ENCODE measurements at places on chromosomes 6 and 20.

DNA sequence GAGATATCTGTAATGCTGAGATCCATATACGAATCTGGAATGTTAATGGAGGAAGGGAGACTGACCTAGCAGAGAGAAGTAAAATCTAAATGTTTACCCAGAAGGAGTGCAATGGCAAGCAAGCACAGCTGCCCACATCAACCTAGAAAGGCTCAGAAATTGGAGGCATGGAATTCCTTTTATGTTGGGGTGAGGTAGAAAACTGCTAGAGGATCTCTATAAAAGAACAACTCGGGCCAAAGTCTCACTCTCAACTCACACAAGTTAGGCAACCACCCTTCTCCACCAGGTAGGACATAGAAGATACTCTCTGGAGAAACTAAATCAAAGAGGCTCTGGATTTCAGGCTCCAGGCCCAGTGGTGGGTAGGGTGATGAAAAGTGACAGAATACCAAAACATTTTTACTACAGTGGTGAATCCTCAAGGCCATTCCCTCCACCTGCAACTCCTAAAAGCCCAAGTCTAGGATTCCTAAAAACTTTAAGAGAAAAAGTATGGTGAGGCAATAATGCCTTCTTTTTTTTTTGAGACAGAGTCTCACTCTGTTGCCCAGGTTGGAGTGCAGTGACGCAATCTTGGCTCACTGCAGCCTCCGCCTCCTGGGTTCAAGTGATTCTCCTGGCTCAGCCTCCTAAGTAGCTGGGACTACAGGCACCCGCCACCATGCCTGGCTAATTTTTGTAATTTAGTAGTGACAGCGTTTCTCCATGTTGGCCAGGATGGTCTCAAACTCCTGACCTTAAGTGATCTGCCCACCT lies 9.5 kb upstream of the ADGRG6 start:
- no peak for DNase-seq

- DNase-seq, result peak; percentile 12
Observed at GRCh38 chr6:165884813-165885765, 222.0 kb upstream of the PDE10A start.

DNA sequence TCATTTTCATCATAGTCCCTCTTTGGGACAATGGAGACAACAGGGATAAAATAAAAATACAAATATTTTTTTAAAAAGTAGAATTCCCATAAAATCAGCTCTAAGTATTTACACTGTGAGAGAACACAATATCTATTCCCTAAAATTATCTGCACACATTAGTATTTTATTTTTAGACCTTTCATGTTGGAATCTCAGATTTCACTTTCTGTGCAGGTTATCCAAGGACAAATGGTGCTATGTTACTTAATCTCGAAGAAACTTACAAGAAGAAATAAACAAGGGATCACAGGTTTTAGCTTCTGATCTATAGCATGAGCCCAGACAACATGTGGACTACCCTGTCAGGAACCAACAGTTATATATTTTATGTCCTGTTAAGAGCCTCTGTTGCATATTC lies 23.0 kb upstream of the LYRM2 start:
- DNase-seq, result no peak

- DNase-seq, result no peak
Observed at GRCh38 chr6:151807513-151808370, at the start of gene ESR1. TSS of gene ESR1 (plus strand) at chr6:151807682. CDS start at chr6:151807913, 231 bp downstream.

GRCh38 chr20:61126369-61127195 lies 125.5 kb upstream of the CDH4 start:
- no peak for DNase-seq

GRCh38 chr6:148358196-148358785 lies 15.7 kb downstream of the SASH1 start:
- DNase-seq, result no peak

DNA sequence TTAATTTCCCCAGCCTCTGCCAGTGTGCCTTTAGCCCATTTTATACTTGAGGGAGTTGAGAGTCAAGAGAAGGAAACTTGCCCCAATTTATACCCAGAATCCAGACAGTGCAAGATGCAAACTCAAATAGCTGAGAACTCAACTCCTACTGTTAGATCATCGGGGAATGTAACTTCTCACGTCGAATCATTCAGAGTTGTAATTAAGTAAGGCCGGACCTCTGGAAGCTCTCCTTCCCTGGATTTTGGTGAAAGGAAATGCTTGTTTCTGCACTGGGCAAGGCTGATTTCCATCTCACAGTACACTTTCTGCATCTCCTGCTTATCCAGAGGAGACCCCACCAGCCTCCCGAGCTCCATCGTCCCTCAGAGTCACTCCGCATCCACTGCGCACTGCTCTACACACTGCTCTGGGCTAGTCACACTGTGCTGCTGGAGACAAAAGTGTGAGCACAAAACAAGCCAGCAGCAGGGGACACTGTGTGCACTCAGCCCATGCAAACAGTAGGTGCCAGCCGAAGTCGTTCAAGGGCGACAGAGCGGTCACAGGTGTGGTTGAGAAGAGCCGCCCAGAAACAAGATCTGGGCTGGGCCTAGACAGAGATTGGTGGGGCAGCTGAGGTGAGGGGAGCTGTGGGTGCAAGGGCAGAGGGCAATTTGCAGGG lies 150.4 kb upstream of the QKI start:
- no peak for DNase-seq

DNA sequence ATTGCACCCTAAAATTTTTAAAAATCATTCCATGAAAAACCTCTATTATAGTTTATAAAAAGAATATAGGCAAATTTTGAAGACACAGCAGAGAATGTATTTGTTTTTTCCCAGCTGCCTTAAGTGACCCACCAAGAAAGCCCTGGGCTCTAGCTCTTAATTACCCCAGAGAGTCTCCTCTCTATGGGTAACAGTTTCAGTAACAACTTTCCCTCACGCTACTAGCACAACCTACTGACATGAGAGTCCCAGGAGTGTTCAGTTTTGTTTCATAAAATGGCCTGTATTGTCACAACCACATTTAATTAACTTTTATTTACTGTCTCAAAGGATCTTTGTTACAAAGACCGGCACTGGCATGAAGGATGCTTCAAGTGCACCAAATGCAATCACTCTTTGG lies 41.5 kb downstream of the FHL5 start:
- no peak for DNase-seq

- no peak for DNase-seq
Observed at GRCh38 chr6:163757520-163757919, 343.0 kb downstream of the QKI start.

- no peak for DNase-seq
Observed at GRCh38 chr6:135231469-135231844, 50.3 kb downstream of the MYB start.

DNA sequence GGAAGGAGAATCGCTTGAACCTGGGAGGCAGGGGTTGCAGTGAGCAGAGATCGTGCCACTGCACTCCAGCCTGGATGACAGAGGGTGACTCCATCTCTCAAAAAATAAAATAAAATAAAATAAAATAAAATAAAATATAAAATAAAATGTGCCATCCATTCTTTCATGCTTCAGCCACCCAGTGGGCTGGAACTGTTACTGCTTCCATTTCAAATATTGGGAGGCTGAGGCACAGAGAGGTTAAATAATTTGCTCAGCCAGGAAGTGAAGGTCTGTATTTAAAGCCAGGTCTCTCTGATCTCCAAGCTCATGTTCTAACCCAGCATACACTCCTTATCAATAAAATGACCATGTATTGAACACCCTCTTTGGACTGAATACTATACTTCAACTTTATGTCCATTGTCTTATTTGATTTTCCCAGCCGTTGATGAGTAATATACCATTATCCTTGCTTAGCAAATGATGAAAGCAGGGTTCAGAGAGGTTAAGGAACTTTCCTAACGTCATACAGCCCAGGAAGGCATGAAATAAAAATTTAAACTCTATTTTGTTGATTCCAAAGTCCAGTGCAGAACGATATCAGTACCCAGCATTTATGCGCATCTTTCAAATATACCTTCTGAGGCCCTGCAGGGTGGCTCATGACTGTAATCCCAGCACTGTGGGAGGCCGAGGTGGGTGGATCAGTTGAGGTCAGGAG lies 25.8 kb upstream of the SLC9A8 start:
- no peak for DNase-seq

GRCh38 chr6:105560611-105561066 lies 157.8 kb upstream of the PREP start:
- no peak for DNase-seq

DNA sequence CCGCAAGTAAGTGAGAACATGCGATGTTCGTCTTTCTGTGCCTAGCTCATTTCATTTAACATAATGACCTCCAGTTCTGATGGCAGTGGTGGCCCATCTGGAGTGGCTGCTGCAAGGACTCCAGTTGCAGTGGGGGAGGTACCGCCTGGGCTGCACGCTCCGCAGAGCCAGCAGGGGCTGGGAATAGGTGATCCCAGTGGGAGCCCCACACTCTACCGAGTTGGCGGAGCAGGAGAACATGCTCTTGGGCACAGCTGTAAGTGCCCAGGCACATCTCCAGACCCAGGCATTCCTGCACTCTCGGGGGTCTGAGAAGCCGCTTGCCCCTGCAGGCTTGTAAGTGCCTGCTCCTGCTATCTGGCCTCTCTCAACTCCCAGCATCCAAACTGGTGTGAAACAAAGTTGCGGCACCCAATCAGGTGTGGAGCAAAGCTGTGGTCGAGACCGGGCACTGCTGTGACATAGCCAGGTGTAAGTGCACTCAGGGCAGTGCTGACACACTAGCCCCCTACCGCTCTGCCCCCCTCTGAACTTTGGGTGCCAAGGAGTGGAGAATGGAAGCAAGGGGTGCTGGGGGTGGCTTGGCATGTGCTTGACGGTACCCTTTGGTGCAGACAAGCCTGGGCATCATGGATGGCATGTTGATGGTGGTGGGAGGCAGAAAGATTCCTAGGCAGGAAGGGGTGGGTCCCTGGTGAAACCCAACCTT lies 130.2 kb downstream of the HTR1B start:
- DNase-seq, result no peak

DNA sequence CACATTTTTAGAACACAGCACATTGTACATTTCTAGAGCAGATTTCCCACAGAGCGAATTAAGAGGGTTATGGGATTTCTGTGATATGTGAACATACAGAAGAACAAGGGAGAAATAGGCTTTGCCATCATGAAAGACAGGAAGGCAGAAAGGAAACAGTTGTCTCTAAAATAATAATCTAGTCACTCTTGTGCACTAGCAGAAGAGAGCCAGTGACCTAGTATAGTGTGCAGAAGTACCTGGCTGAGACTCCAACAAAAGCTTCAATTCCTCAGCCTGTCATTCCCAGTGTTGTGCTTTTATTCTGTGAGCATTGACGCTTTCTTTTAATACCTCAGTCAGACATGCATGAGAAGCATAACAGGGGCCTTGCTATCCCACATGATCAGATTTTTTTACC lies 17.8 kb upstream of the DCBLD1 start:
- DNase-seq, result no peak

DNA sequence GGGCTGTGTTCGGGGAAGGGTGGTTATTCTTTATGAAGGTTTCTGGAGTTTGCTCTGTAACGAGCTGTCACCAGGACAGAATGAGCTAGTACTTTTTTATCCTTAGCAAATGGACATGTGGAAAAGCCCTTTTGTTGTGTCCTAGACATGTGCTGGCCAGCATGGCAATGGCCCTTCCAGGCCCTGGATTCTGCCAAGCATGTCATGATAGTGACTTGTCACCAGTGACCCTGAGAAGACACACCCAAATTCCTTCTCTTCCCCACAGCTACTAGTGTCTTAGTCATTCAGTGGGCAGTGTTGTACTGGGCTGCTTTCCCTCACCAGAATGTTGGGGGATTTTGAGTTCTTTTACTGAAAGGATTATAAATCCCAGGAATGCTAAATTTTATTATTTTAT lies 74.0 kb upstream of the XRN2 start:
- DNase-seq, result no peak

DNA sequence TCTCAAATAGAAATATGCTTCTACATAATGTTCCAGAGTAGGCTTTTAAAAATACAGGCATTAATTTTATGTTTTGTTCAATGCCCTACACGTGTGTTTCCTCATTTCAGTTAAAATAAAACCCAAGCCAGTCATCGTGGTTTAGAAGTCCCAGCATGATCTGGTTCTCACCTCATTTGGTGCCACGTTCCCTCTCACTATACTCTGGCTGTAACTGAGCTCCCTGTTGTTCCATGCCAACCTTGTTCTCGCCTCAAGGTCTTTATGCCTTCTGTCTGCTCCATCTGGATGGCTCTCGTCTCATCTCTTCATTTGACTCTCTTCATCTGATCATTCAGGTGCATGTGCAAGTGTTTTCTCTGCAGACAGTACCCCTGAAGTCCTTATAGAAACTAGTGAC lies 32.6 kb downstream of the HDGFL1 start:
- no peak for DNase-seq

GRCh38 chr6:163162007-163162873 lies 252.3 kb upstream of the QKI start:
- no peak for DNase-seq

GRCh38 chr20:37417617-37418467 lies 71.9 kb downstream of the SRC start:
- no peak for DNase-seq

DNA sequence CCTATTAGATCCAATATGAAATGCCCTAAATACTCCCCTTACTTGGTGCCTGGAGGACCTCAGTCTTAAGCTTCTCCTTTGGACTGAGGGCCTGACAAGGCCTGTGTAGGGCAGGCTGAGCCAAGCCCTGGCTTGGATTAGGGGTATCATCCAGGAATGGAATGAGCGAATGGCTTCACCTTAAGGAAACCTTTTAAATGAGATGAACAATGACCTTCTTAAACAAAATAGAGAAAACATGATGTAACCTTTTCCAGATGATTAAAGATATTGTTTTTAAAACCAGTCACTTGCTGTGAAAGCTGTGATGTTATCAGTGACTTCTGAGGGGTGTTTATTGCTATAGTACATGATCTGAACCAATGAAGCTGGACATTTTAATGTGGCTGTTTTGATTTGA lies 55.5 kb downstream of the TRAF3IP2 start:
- DNase-seq, result no peak

GRCh38 chr6:39344821-39345280 lies 22.3 kb upstream of the KCNK16 start:
- no peak for DNase-seq

- DNase-seq, result no peak
Observed at GRCh38 chr6:13834790-13835189, 20.4 kb upstream of the MCUR1 start.

GRCh38 chr6:17519120-17519519 lies 81.0 kb upstream of the FAM8A1 start:
- no peak for DNase-seq

DNA sequence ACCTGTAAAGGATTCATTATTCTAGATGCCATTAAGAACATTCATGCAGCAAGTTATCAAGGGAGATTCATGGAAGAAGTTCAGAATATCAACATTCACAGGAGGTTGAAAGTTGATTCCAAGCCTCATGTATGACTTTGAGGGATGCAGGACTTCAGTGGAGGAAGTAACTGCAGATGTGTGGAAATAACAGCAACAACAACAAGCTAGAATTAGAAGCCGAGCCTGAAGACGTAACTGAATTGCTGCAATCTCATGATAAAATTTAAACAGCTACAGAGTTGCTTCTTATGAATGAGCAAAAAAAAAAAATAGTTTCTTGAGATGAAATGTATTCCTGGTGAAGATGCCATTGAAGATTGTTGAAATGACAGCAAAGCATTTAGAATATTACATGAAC lies 73.3 kb upstream of the NXT1 start:
- DNase-seq, result no peak

- DNase-seq, result peak; percentile 20
Observed at GRCh38 chr6:43699564-43700186, 12.1 kb upstream of the MRPS18A start.

GRCh38 chr20:40589581-40589980 lies 99.5 kb downstream of the MAFB start:
- no peak for DNase-seq

All from NCI-H526 treated with DMSO at 0.1 percent for 48 hours (cell line).